Adipocyte (in vitro differentiated cells): ENCODE measurements at places on chromosomes 1 and 21.
A peak's percentile ranks its signal among the peaks of the same experiment; 100 is the strongest.

GRCh38 chr1:20483098-20483832, 2.7 kb downstream of the CAMK2N1 start:
- no peak for DNase-seq

DNA sequence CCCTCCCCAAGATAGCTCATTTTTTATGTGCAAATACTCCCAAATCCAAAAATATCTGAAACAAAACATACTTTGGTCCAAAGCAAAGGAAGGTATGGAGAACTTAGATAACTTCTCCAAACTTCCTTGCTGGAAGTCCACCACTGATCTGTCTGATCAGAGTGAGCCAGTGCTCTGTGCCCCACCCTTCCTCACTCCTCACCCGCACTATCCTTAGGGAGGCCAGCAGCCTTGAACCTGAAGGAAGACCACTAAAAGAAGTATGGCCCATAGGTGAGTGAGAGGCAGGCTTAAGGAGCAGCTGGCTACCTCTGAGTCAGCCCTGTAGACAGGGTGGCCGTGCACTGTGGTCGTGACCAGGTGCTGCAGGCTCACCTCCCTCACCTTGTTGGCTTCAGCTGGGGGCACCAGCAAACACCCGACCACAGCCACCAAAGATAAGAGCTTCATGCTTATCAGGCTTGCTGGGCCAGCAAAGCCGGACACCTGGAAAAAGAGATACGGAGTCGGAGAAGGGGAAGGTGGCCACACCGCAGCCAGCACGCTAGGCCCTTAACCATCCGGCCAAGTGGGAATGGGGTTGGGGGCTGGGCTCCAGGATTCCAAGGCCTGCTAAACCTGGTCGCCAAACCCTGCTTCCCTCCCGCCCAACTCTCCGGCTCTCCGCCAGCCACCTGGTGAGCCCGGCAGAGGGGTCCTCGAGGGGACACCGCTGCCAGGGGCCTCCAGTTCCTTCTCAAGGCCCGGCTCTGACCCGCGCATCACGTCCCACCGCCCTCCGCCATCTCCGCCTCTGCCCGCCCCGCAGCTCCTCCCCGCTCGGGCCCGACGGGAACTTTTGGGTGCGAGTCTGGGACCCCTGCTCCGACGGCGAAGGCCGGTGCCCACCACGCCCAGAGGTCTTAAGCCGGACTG, 543 bp downstream of the TMEM9 start:
- no peak for DNase-seq

- no peak for DNase-seq
Measured at GRCh38 chr1:200659269-200659668, 10.4 kb downstream of the DDX59 start.

DNA sequence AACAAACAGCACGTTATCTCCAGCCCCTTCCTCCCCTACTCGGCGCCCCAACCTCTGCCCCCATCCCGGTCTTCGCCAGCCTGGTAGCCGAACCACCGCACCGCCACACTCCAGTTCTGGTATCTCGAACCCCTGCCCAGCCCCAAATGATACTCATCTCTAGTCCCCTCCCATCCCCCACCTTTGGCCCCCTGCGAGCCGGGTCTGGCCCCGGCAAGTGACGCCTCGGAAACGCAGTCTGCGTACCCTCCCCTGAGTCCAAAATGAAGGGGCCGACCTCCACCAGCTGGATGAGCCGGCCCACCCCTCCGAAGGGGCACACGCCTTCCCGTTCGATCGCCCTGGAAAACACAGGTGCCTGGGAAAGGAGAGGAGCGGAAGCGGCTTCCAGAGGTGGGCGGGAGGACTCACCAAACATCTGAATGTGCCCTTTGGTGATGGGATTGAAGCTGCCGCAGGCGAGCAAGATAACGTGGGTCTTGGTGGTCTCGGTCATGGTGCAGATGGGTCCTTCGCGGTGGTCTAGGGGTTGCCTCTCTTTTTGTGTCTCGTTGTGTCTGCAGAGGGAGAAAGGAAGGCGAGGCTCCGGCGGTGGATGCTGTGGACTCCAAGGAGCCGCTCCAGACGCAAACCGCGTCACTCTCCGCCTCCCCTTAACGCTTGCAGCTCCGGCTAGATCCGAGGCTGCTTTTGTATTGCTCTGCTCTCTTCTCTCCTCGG, at the start of gene NMNAT2:
Gene NMNAT2, minus strand, starts transcription at position 609 of the 720 bp plus-strand sequence. Its CDS starts 113 bp downstream, at position 496.
- DNase-seq, result peak; percentile 50

GRCh38 chr1:26529655-26530409, at the start of gene RPS6KA1:
Gene RPS6KA1, plus strand, starts transcription at chr1:26529761. Its CDS starts 160 bp downstream, at chr1:26529921.
- peak; percentile 82 for DNase-seq

- DNase-seq, result no peak
Measured at GRCh38 chr1:86887479-86888162, 26.3 kb downstream of the SELENOF start.

- peak; percentile 90 for DNase-seq
Measured at GRCh38 chr1:67618285-67619018, 66.5 kb upstream of the GADD45A start.

- DNase-seq, result no peak
Measured at GRCh38 chr1:117615474-117615873, 9.6 kb downstream of the TENT5C start.

GRCh38 chr1:11184973-11185372, 4.2 kb upstream of the ANGPTL7 start:
- no peak for DNase-seq

DNA sequence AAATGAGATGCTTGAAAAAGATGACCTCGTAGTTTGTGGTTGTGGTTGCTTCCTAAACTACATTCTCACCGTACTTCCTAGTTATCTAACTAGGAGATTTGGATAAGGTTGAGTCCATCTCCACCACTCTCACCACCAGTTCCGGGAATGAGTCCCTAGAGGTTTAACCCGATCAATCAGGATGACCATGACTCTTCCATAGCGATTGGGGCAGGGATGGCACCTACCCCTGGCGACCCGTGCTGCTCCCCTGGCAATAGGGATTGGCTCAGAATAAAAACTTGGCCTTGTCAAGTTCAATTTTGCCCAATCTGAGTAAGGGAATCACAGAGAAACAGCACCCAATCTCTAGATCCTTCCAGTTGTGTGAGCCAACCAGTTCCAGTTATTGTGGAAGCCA, 2.7 kb upstream of the MIS18A start:
- DNase-seq, result no peak

GRCh38 chr1:63868268-63868781, 94.5 kb downstream of the ROR1 start:
- no peak for DNase-seq

DNA sequence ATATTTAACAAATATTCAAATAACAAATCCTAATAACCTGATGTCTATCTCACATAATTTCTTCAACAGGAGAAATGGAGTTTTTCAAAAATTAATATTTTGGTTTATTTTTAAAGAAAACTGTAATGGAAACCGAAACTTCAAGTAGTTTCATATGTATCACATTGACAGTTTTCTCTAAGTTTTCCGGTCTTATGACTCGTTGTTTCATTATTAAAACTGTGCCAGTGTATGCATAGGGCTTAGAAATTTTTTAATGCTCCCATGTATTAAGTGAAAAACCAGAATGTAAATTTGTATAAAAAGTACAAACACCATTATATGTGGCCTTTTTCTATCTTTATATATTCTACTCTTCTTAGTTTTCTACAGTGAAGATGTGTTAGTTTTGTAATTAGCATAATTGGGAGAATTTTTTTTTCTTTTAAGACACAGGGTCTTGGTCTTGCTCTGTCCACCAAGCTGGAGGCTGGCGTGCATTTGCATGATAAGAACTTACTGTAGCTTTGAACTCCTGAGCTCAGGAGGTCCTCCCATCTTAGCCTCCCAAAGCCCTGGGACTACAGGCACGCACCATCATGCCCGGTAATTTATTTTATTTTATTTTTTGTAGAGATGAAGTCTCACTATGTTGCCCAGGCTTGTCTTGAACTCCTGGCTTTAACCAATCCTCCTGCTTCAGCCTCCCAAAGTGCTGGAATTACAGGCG, 43.9 kb upstream of the SAMSN1 start:
- DNase-seq, result no peak

- DNase-seq, result no peak
Measured at GRCh38 chr21:30793581-30794314, 19.3 kb downstream of the KRTAP8-1 start.

GRCh38 chr1:23772049-23772853, 6.0 kb upstream of the PITHD1 start:
- peak; percentile 94 for DNase-seq

- DNase-seq, result peak; percentile 40
Measured at GRCh38 chr1:40745176-40745575, 38.4 kb upstream of the KCNQ4 start.

GRCh38 chr1:236556606-236557005, 32.8 kb downstream of the LGALS8 start:
- DNase-seq, result no peak

- no peak for DNase-seq
Measured at GRCh38 chr21:42276526-42277154, 38.6 kb downstream of the TFF3 start.

DNA sequence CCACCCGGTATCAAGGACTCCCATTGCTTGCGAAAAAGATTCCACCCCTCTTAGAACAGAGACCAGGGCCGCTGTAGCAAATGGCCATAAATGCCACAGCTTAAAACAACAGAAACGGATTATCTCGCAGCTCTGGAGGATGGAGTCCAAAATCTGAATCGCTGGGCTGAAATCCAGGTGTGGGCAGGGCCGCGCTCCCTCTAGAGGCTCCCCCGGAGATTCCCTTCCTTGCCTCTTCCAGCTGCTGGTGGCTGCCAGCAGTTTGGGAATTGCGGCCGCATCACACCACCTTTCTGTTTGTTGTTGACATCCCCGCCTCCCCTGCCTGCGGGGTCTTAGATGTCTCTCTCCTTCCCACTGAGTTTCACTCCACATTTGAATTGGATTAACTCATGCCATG, 15.6 kb downstream of the PDE9A start:
- DNase-seq, result no peak

DNA sequence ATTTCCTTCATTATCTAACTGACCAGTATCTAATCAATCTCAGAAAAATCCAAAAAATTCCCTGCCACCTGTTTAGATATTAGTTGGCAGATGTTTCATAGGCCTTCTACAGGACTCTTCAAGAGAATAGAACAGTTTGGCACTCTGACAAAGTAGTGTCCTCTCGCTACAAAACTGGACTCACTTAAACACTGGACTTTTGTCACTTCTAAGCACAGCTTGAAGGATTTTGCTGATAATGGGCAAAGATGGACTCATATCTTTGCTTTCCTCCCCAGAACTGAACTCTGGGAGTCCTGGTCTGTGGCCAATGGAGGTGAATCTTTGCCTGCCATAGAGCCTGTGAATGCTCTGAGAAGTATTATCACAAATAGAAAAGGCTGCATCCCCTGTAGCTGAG, 58.2 kb upstream of the ZNF326 start:
- DNase-seq, result no peak

GRCh38 chr1:58459911-58460310, 86.6 kb downstream of the OMA1 start:
- no peak for DNase-seq
